ENCODE measurements at places on chromosomes 7 and 10.
A peak's percentile ranks its signal among the peaks of the same experiment; 100 is the strongest.

DNA sequence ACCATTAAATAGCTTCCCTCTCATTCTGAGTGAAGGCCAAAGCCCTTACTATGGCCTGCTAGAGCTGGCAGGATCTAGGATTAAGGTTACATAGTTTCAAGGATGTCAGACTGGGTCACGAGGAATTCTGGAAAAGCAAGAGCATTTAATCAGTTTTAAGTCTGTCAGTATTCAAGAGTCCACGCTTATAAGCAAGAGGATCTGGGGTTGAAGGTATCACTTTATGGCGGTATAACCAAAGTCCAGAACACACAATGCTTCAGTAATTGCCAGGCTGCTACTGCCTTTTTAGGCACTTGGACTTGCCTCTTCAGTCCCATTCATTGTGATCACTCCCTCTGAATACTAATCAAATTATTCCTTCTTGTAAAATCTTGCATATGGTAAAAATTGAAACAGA, 101.0 kb downstream of the HBP1 start:
- DNase-seq = no peak

DNA sequence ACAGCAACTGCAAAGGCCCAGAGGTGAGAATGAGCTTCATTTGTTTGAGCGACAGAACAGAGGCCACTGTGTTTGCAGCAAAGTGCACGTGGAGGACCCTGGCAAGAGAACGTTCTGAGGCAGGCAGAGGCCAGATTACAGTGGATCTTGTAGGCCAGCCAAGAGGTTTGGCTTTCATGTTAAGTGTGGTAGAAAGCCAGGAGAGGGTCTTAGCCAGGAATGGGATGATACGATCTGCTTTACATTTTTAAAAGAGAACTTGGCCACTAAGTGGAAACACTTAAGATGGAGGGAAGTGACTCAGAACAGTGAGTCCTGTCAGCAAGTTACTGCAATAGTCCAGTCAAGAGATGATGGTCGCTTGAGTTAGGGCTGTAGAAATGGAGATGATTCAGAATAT, 4.6 kb downstream of the CCDC136 start:
- DNase-seq = no peak

- DNase-seq = no peak
Measured at GRCh38 chr7:43884617-43885016, 15.3 kb upstream of the MRPS24 start.

DNA sequence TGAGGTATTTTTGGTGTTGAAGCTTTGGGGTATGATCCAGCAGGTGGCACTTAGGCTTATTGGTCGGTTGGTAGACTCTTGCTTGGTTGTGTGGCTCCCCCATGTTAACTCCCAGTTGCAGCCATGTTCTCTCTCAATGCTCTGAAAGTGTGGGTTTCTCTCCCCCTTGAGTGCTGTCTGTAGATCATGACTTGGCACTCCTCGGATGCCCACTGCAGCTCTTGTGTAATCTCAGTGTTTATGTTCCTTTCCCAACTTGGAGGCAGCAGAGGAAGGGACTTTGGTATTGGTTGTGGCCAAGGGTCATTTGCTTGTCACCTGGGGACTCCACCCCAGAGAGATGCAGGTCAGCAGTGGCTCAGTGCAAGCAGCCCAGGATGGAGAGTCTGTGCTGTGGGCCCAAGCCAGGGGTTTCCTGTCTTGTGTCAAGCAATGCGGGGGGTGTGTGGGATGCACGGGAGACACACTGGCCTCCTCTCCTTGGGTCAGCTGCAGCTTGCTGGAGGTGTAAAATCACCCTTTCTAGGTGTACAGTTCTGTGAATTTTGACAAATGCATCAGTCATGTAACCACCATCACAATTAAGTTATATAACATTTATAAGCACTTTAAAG, 36.9 kb downstream of the PIK3CG start:
- DNase-seq = no peak

GRCh38 chr10:100571084-100571856, 35.5 kb downstream of the HIF1AN start:
- no peak for DNase-seq

DNA sequence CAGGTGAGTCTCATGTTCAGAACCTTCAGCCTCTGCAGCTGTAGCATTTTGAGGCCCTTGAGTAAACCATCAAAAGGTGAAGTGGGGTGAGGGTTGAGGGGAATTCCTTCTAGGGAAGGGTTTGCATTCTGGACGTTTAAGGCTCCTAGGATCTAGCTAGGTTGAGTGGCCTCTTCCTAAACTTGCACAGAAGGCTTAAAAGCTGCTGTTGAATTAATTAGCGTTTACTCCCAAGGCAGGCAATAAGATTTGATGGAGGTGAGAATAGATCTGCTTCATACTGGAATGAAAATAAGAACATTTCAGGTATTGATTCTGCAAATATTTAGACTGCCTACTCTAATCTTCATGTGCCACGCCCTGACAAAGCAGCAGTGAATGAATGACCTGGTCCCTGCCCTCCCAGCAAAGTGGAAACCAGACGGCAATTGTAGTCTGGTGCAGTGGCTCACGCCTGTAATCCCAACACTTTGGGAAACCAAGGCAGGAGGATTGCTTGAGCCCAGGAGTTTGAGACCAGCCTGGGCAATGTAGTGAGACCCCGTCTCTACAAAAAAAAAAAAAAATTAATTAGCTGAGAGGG, 11.4 kb upstream of the KPNA7 start:
- no peak for DNase-seq

GRCh38 chr10:22250897-22251660, 33.3 kb upstream of the EBLN1 start:
- DNase-seq = no peak

GRCh38 chr7:127393368-127394058, 1.0 kb upstream of the ZNF800 start:
- DNase-seq = no peak

- DNase-seq = peak; percentile 53
Measured at GRCh38 chr7:70681469-70682350, 450.2 kb upstream of the GALNT17 start.

GRCh38 chr10:42479057-42479456, 159.3 kb downstream of the ZNF33B start:
- DNase-seq = no peak

All from activated CD4-positive, alpha-beta memory T cell treated with anti-CD3 and anti-CD28 coated beads for 36 hours (primary cell).